ENCODE measurements at places on chromosomes 1 and 21.

- DNase-seq = no peak
Measured at GRCh38 chr1:53895421-53895820, 1.4 kb downstream of the DIO1 start.

DNA sequence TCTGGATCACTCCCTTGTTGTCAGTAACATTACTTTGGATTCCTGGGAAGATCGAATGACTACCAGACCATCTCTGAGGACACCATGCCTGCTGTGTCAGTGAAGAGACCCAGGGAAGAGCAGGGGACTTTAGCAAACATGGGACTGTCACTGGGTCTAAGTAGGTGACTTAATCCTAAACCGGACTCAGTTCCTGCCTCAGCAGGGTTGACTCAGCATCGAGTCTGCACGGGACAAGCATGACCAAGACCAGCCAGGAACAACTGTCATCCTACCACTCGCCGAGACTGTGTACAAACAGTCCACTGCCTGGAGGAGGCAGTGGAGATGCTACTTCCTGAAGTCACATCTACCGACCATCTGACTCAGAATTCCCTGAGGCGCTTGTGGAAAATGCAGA is 53.2 kb upstream of the RAB4A start:
- no peak for DNase-seq

GRCh38 chr1:221983444-221983843 is 241.6 kb upstream of the DUSP10 start:
- no peak for DNase-seq

DNA sequence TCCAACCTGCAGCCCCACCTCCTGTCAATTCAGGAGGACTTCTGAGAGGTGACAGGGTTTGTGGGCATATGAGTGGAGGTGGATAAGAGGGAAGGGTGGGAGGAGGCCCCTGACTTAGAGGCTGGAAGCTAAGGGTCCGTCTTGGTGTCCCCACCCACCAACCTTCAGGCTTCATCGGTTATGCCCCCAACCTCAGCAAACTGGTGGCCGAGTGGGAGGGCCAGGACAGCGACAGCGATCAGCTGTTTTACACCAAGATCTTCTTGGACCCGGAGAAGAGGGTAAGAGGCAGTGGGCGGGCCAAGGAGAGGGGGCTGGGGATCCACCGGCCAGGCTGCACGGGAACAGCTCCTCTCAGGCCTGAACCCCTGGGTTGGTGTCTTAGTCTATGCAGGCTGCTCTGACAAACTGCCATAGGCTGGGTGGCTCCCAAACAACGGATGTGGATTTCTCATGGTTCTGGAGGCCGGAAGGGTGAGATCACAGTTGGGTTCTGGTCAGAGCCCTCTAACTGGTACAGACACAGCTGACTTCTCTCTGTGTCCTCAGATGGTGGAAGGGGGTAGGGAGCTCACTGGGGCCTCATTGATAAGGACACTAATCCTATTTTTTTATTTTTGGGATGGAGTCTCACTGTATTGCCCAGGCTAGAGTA is 18.1 kb downstream of the PLOD1 start:
- no peak for DNase-seq

- no peak for DNase-seq
Measured at GRCh38 chr1:7435276-7436055, 335.6 kb upstream of the VAMP3 start.

- DNase-seq = no peak
Measured at GRCh38 chr1:113129529-113130185, 56.7 kb downstream of the LRIG2 start.

DNA sequence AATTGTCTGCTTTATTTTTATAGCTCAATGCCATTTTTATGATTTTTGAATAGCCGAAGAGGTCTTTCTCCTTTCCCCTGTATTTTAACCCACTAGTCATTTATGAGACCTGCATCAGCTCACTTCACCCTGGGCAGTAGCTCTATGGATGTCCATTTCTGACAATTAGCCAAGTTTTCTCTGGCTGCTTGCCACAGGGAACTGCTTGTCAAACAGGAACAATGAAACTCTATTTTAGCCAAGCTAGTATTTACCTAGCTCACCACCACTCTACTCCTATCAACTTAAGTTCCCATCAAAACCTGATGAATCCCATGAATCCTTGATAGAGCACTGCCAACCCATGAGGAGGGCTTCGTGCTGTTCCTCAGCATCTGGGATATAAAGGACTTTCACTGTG is 406.7 kb downstream of the RWDD3 start:
- DNase-seq = no peak

DNA sequence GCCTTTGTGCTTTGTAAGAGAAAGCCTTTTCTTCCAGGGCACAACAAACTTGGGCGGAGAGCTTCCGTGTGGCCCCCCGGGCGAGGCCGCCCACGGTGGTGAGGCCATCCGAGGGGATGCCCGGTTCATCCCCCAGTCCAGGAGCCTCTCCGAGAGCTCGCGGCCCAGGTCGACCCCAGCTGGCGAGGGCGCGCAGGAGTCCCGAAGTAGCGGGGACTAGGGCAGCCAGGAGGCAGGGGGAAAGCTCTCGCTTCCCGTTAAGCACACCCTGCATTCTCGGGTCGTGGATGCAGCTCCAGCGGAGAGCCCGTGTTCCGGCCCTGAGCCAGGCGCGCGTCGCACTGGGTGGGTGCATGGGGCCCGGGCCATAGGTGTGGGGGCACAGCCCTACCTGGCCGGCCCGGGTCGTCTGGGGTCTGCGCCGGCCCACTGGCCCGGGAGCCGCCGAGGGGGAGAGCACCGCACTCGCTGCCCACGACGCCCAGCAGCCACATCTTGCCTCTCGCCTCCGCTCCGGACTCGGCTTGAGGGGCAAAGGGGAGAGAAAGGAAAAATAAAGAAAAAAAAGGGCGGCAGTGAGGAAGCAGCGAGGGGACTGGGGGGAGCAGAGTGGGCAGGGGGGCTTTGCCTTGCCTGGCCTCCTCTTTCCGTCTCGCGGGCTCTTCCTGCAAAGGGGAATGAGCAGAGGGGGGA is 1.8 kb downstream of the RNF220 start:
- DNase-seq = no peak

GRCh38 chr1:63318201-63318979 is 4.0 kb upstream of the FOXD3 start:
- no peak for DNase-seq

- DNase-seq = no peak
Measured at GRCh38 chr21:33238146-33238545, 8.4 kb downstream of the IFNAR2 start.

DNA sequence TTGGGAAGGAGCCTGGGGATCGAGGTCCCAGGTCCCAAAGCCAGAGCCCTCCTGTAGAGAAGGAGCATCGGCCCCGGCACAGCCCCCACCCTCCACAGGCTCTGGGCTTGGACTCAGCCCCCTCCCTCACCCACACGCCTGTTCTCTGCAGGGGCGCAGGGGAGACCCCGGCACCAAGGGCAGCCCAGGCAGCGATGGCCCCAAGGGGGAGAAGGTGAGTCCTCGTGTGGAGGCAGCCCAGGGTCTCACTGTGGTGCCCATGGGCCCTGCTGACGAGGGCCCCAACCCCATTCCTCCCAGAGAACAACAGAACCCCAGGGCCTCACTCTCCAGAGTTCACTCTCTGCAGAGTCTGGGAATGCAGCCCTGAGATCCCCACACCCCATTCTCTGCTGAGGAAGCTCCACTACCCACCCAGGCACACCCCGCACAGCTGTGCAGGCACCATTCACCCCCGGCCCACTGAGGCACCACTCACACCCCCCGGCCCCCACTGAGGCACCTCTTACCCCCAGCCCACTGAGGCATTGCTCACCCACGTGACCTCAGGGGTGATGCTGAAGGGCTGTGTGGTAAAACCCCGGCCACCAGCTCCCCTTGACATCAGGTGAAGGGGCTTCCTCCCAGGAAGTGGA is 21.8 kb downstream of the COL6A2 start:
- no peak for DNase-seq

GRCh38 chr1:220189750-220190347 is 82.4 kb downstream of the RAB3GAP2 start:
- DNase-seq = no peak

GRCh38 chr1:35795295-35795694 is 12.5 kb upstream of the AGO4 start:
- DNase-seq = no peak

- DNase-seq = peak; percentile 77
Measured at GRCh38 chr1:156090840-156091188, 8.5 kb upstream of the MEX3A start.

DNA sequence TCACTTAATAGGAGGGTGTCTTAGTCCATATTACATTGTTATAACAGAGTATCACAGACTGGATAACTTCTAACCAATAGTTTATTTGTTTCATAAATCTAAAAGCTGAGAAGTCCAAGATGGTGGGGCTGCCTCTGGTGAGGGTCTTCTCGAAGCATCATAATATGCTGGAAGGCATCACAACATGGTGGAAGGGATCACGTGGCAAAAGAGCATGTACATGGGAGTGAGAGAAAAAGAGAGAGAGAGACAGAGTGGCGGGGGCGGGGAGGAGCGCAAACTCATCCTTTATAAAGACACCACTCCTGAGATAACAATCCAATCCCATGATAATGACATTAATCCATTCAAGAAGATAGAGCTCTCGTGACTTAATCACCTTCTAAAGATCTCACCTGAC is 31.5 kb downstream of the CFHR5 start:
- no peak for DNase-seq

DNA sequence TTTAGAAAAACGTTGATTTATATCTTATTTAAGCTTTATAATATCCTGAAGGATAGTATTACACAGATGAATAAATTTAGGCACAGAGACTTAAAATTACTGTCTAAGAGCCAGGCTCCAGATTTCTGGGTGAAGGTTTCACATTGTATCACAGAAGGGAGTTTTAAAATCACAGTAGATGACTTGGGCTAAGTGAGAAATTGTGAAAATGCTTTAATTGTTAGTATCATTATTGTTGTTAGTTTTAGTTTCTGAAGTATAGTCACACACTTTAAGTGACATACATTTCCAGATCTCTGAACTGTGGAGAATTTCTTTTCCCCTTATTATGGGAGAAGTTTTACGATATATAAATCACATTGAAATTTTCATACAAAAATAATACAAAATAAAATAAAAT is 83.5 kb downstream of the NDUFS5 start:
- no peak for DNase-seq

GRCh38 chr1:27284425-27285273 is 37.3 kb upstream of the TMEM222 start:
- peak; percentile 74 for DNase-seq

GRCh38 chr1:61638296-61638695 is 86.6 kb downstream of the TM2D1 start:
- DNase-seq = no peak

DNA sequence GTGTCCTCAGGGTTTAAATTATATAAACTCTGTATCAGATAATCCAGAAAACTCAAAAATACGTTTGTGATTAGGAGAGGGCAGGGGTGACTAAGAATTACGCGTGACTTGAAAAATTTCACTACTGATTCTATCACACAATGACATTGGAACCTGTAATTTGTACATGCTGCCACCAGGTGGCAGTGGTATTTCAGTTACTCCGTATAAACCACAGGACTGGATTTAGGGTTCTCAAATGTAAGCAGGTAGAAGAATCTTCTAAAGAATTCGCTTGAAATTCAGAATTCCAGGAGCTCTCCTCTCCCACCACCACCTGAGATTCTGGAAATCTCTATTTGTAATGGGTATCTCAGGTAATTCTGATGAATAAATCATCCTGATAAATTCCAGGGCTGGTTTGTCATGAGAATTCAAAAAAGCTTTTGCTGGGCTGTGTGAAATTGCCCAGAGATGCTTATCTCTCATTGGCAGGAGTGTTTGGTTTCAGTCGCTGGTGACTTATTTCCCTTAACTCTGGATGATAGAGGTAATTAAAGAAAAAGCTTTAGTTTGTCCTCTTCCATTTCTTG is 1.7 kb upstream of the KRTAP7-1 start:
- DNase-seq = peak; percentile 14

DNA sequence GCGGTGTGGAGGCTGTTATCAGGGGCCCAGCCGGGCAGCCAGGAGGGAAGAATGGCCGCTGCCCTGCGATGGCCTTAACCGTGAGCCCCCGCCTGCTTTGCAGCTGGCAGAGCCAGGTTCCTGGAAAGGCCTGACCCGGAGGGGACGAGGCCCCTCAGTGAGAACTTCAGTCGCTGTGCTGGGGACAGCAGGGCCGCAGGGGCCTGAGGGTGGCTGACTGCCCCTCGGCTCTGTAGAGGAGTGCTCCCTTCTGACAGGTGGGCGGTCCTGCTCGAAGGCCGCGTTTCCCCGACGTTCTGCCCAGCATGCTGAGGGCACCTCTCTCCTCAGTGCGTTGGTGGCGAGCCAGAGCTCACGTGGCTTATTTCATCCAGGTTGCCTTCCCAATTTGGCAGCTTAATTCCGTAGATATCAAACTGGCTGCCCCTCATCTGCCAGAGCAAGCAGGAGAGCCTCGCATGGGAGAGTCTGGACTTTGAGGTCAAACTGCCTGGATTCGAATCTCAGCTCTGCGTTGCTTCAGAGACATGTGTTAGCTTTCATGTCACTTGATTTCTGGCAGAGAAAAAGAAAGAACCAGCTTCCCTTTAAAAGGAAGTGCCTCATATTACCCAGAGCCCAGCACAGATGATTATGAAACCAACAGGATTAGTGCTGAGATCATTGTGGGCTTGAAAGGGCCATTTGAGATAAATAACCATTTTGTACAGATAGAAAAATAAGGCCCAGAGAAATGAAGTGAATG is 239.8 kb downstream of the SDCCAG8 start:
- no peak for DNase-seq

- no peak for DNase-seq
Measured at GRCh38 chr1:61120246-61120840, 38.0 kb downstream of the NFIA start.

DNA sequence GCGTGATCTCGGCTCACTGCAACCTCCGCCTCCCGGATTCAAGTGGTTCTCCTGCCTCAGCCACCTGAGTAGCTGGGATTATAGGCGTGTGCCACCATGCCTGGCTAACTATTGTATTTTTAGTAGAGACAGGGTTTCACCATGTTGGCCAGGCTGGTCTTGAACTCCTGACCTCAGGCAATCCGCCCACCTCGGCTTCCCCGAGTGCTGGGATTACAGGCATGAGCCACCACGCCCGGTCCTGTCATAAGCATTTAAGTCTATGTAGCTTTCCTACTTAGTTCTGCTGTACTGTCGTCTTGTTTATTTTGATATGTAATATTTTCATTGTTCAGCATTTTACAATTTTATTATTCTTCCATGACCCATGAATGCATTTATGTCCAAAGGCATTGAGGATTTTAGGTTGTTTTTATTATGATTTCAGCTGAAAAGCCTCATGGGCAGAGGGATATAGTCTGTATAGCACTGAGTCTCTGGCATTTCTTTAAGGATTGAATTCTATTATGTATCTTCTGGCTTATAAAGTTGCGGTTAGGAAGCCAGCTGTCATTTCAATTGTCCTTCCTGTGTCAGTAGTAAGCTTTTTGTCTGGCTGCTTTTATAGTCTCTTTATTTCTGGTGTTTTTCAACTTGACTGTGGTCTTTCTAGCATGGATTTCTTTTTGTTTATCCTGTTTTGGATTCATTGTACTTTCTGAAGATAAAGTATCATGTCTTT is 9.2 kb downstream of the AGPAT3 start:
- no peak for DNase-seq

DNA sequence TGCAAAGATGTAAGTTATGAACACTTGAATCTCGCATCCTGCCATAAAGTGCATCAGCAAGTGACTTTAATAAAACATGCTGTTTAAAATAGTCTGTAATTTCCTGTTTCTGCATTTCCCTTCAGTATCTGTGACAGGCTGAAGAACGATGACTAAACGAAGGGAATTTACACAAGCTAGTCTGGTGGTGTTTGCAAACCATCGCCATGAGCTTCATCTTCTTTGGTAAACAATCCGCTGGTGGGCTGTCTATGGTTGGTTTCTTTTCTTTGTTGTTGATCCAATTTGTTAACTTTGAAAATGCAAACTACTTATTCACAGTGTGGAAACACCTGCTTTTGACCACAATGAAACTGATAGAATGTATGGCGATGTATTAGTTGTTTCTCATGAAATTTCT is 13.9 kb downstream of the SERTAD4 start:
- DNase-seq = no peak

Measured in central memory CD4-positive, alpha-beta T cell (primary cell).